Stimulated activated CD8-positive, alpha-beta memory T cell treated with anti-CD3 and anti-CD28 coated beads, Interleukin-12 subunit alpha, Interleukin-12 subunit beta, amount 100 ng/mL, for 4 hours (primary cell): ENCODE measurements at places on chromosomes 5 and 9.

DNA sequence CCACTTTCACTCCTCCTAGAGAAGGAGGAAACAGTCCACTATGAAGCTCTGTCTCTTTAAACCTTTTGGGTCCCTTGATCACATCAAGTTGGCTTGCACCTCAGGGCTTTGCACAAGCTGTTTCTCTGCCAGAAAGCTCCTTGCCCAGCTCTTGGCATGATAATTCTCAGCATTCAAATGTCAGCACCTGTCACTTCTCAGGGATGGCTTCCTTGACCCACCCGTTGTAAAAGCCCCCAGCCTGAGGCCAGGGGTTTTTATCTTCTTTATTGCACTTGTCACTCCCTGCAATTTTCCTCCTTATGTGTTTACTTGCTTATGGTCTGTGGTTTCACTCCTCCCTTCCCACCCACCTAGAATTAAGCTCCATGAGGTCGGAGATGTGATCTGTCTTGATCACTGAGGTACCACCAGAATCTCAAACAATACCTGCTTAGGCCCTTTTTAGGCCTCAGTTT lies 200.7 kb upstream of the TBC1D2 start:
- DNase-seq: no peak

GRCh38 chr5:59062986-59063683 lies 480.3 kb downstream of the RAB3C start:
- no peak for DNase-seq

DNA sequence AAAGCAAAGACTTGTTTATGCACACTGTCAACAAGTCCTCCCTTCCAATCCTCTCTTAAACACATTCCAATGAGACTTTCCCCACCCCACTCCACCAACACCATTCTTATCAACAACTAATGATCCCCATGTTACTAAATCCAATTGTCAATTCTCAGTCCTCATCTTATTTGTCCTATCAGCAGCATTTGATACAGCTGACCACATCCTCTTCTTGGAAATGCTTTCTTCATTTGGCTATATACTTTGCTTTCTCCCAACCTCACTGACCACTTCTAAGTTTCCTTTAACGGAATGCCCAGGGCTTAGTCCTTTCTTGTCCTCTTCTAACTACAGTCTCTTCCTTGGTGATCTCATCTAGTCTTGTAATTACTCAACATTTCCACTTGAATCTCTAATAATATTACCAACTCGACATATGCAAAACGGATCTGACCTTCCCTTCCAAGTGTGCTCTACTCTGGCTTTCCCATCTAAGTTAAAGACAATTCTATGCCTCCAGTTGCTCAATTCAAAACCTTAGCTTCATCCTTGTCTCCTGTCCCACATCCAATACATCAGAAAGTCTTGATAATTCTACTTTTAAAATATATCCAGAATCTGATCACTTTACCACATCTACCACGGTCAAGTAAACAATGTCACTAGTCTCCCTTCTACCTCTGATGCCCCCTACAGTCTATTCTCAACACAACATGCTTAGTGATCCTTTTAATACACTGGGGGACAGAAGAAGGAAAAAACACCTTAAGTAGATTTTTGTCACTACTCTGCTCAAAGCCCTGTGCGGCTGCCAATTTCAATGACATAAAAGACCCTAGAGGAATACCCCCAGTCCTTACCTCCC lies 25.5 kb downstream of the AGTPBP1 start:
- no peak for DNase-seq

GRCh38 chr5:30878746-30879145 lies 314.7 kb upstream of the CDH6 start:
- no peak for DNase-seq

GRCh38 chr5:142074006-142074405 lies 34.6 kb upstream of the NDFIP1 start:
- no peak for DNase-seq

- DNase-seq: no peak
Measured at GRCh38 chr9:128323791-128324190, 1.2 kb downstream of the COQ4 start.

GRCh38 chr9:79037338-79037737 lies 534.4 kb upstream of the TLE4 start:
- DNase-seq: no peak

DNA sequence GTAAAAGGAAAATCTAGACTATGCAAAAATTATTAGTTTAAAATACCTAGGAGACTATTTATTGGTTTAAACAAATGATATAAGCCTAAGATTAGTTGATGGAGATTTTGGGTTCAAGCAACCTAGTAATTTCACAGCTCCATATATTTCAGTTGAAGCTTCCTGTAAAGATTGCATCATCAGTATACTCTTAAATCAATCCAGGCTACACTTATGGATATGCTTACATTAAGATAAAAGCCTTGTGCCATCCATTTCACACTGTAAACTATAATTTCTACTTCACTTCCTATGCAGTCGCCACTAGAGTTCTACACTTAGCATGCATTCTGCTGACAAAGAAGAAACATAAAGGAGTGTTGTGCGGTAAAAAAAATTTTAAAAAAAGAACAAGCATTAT lies 7.3 kb upstream of the LIX1 start:
- no peak for DNase-seq

DNA sequence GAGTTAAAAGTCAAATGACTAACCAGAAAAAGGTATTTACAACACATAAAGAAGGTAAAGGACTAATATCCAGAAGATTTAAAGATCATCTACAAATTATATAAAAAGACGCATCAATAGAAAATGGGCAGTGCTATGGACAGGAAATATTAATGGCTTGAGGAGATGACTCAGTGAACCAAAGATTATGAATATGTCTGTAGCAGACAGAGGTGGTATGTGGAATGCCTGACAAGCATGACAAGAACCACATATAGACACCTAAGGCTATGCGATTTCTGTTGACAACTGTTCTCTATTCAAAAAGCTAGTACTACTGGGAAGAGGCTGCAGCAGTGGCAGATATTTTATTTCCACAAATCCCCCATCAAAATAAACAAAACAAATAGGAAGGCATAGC lies 177.0 kb upstream of the SH3GL2 start:
- DNase-seq: no peak

DNA sequence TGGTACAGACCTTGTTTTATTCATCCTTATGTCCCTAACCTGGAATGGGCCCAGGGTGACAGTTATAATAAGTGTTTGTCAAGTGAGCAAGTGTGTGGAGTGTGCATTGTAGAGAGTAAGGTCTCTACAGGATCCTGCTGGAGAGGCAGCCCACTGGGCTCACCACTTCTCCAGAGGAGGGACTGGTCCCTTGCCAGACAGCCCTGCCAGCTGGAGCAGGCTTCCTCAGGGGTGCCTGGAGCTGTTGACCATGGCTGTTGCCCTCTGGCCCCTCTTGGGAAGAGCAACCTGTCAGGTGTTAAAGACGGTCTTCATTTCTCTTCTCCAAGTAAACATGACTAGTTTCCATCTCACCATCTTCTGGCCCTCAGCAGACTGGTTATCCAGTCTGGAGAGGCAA lies 20.0 kb downstream of the IRF1 start:
- no peak for DNase-seq

GRCh38 chr5:86536396-86536795 lies 81.3 kb upstream of the COX7C start:
- DNase-seq: no peak

DNA sequence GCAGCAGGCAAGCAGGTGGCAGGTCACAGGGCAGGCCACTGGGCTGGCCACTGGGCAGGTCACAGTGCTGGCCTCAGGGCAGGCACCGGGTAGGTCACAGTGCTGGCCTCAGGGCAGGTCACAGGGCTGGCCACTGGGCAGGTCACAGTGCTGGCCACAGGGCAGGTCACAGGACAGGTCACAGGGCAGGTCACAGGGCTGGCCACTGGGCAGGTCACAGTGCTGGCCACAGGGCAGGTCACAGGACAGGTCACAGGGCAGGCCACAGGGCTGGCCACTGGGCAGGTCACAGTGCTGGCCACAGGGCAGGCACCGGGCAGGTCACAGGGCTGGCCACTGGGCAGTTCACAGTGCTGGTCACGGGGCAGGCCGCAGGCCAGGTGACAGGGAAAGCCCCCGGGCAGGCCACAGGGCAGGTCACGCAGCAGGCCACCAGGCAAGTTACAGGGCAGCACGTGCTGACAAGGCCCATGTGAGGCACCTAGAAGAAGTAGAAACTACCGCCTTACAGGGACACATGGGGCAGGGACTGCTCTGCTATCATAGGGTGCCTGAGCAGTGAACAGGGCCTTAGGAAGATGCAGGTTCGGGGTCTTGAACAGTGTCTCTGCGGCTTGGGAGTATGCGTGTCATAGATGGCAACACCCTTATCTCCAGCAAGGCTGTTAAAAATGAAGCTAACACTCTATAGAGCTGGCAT lies 18.6 kb upstream of the MED10 start:
- DNase-seq: no peak

GRCh38 chr9:6495466-6495865 lies 82.5 kb downstream of the UHRF2 start:
- no peak for DNase-seq

DNA sequence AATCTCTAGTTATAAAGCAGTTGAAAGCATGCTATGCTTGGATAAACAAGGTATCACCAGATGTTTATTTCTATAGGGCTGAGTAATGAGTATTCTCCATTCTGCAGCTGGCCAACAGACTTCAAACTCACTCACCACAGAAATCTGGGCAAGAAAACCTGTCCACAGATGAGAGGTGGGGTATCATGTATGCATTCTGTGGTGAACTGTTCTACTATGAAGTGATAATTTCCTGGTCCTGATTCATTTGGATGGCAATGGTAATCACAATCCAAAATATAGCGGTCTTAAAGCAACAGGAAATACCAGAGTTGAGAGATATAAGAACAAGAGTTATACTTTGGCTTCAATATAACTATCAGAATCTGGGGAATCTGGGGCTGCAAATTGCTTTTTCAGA lies 65.9 kb upstream of the EFNA5 start:
- no peak for DNase-seq

GRCh38 chr5:160926428-160926827 lies 74.4 kb upstream of the ATP10B start:
- DNase-seq: no peak

DNA sequence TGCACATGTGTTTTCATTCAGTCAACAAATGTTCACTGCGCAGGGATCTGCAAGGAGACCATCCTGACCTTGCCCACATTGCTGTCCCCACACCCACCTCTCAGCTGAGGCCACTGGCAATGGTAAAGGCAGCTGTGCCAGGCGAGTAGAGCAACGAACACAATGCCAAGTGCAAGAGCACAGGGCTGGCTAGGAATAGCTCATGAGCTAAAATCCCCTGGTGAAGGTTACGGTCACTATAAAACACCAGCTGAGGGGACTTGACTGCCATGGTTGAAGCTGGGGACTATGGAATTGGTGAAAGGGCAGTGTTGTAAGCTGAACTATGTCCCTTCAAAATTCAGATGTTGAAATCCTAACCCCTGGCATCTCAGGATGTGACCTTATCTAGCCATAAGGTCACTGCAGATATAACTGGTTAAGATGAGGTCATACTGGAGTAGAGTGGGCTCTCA lies 96.1 kb downstream of the OTULIN start:
- no peak for DNase-seq

DNA sequence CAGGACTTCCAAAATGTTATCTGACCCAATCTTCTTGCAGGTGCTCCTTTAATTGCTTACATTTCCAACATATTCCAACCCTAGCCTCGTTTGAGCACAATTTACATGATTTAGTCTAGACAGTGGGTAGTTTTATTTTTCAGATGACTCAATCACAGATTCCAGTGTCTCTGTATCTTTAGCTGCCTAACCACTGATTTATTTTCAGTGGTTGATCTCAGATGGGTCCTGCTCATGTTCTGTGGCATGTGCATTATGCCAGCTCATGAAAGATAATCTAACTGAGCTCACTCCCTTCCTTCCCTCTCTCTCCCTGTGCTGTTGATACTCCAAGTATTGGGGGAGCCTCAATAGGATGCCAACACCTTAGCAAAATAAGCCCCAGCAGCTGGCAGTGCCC lies 106.1 kb upstream of the ICE1 start:
- no peak for DNase-seq

- no peak for DNase-seq
Measured at GRCh38 chr9:136697821-136698526, 10.7 kb upstream of the AGPAT2 start.

DNA sequence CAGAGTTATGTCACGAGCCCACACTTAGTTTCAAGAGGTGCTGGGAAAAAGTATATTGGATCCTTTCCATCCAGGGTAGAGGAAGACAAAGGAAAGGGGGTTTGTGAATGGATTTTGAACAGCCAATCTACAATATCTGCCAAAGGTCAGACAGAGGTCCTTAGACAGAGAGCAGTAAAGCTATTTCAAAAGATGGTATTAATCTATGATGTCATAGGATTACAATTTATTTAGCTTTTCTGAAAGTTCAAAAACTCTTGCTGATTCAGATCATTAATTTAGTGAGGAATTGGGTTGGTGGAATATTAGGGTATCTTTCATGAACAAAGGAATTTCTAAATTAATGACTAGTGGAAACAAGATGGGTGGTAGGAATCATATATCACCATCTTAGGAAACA lies 126.9 kb downstream of the NTRK2 start:
- no peak for DNase-seq

DNA sequence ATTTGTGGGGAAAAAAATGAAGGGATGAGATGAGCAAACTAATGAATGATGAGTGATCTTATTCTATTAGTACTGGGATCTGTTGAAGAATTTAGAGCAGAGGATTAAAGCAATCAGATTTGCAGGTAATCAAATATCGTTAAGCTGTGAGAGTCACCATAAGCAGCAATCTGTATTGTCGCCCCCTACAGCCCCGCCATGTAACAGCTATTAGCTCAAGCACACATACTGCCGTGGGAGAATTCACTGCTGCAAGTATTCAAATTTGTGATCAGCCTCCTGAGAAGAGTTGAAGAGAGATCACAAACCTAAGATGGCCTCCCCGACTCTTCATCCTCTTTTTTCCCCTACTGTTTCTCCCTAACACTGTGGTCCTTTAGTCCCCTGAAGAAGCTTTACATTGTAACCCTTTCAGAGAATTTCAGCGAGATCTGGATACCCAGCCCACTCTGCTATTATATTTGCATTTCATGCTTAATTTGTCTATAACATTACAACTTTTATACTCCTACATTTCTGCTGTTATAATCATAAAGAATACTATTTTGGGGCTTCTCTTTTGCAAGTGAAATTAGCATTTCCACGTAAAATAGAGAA lies 28.5 kb upstream of the PHF24 start:
- peak; percentile 3 for DNase-seq

GRCh38 chr9:93172666-93173364 lies 11.1 kb upstream of the WNK2 start:
- DNase-seq: no peak
